Suppressor macrophage treated with lipopolysaccharide for 1 hour (primary cell): ENCODE measurements at places on chromosomes 11 and 22.
A peak's percentile ranks its signal among the peaks of the same experiment; 100 is the strongest.

DNA sequence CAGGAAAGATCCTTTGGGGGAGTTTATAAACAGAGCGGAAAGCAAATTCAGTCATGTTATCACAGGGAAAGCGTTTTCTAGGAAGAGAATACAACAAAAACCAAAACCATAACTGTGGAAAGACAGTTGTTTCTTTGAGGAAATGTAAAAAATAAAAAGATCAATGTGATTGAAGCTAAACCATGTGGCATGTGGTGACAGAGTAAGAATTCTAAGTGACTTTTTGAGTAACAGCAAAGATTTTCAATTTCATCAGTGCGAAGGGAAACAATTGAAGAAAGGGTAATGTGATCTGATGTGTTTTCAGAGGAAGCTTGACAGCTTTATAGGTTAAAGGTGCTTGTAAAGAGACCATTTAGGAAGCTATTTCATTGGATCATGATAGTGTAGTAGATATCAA lies 575.9 kb upstream of the CHORDC1 start:
- no peak for DNase-seq

GRCh38 chr22:20232781-20233180 lies 35.3 kb downstream of the RTN4R start:
- no peak for DNase-seq

DNA sequence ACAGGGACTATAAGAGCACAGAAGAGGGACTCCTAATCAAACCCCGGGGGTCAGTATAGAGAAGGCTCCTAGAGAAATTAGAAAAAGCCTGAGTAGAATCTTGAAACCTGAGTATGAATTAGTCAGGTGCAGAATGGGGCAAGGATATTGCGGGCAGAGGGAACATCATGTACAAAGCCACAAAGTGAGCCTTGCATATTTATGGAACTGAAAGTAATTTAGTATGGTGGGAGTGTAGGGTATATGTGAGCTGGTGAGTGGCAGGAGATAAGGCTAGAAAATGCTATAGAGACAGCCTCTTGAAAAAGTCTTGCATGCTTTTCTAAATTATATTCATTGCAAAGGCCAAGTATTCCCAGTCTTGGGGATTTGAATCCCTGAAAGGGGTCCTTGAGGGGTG lies 93.7 kb downstream of the STIM1 start:
- DNase-seq = no peak

- no peak for DNase-seq
Measured at GRCh38 chr22:50625131-50625567, 2.8 kb downstream of the ARSA start.

- DNase-seq = no peak
Measured at GRCh38 chr11:69364921-69365320, 71.0 kb downstream of the MYEOV start.

- no peak for DNase-seq
Measured at GRCh38 chr22:26134654-26135330, 34.5 kb upstream of the SEZ6L start.

DNA sequence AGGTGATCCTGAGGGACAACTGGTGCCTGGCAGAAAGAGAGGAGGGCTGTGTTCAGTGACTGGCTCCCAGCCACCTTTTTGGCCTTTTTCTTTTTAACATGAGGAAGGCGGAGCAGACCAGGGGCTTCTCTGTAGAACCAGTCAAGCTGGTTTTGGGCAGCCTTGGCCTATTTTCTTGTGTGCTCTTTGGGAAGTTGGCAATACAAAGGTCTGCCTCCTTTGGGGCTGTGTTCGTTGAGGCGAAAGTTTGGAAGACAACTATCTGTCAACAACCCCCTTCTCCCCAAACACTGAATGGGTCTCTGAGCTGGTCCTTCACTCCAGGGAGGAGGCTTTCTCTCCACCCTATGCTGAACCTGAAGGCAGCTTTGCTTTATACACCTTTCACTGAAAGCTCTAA lies 8.5 kb downstream of the MARK2 start:
- DNase-seq = no peak

DNA sequence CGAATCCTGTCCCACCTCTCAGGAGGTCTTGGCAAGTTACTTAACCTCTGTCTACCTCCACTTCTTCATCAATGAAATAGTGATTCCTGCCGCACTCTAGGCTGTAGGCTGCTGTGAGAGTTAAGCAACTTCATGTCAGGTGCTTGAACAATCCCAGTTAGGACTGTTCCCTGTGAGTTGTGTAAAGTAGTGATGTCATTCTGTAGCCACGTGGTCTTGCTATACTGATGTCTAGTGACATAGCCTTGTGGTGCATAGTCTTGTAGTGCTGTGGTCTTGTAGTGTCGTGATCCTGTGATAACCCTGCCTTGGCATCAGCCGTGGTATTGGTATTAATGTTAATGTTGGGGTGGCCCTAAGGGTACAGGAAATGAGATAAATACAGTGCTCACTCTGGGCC lies 30.3 kb upstream of the PRR5 start:
- peak; percentile 80 for DNase-seq

DNA sequence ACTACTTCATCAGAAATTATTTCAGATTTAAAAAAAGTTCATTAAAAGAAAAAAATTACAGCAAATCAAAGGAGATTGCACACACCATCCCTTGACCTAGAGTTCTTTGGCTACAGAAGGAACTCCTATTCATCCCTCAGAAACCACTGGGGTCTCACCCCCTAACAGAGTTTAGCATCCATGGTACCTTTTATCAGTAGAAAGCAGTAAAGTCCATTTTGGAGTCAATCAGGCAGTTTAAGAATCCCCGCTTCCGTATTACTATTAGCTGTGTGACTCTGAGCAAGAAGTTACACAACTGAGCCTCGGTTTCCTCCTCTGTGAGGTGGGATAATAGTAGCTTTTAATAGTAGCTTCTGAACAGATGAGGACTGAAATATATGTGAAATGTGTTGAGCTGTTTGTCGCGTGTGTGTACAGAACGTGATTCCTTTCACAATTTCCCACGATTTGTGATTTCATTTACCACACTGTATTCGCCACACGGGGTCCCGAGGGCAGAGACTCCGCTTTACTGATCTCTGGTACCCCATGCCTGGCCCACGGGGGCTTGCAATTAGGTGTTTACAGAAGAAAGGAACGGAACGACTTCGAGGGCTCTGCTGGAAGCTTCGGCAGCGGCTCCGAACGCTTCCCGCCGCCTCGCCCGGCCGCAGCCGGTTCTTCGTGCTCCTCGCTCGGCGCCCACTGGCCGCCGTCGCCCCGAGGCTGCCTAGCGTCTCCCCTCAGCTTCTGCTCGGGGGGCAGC lies 72.5 kb upstream of the ZBED5 start:
- peak; percentile 51 for DNase-seq

DNA sequence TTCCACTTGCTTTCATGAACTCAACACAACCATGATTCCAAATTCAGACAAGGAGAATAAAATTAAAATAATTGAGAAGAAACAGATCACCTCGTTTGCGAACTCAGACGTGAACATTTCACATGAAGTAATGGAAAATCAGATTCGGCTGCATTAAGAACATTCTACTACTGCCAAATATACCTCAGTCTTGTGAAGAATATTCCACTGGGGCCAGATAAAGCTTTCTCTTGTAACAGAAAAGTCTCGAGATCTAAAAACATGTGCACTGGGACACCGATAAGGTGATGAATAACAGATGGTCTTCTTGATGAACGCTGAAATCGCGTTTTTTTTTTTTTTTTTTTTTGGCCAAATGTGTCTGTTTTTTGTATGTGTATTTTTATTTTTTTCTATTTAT lies 761.1 kb downstream of the BRD1 start:
- no peak for DNase-seq

DNA sequence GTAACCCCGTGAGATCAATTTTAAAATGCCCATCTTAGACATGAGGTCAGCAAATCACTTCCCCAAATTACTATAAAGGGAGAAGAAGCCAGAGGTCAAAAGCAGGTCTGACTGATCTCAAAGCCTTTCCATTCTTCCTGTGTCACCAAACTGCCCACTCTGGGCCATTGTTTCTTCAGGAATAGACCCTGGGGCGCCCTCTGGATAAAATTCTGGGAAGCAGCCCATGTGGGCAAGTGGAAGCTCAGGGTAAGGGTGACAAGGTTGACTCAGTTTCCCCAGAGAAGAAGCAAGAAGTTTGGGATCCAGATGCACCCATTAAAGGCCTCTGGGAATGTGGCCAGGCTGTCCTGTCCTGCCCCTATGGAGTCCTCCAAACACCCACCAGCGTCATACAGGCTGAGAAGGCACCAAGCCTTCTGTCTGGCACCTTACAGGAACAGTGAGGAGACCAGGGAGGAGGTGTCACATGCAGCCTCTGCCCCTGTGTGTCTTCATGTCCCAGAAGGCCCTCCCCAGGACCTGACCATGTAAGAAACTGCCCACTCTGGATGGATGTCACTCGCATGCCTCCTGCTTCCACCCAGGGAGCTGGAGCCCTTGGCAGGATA lies 50.1 kb downstream of the CHST1 start:
- no peak for DNase-seq

GRCh38 chr22:45717789-45718188 lies 46.2 kb downstream of the ATXN10 start:
- DNase-seq = no peak

GRCh38 chr22:50171319-50171964 lies 911 bp downstream of the PANX2 start:
- no peak for DNase-seq

- DNase-seq = no peak
Measured at GRCh38 chr11:88590361-88590760, 252.8 kb upstream of the CTSC start.

DNA sequence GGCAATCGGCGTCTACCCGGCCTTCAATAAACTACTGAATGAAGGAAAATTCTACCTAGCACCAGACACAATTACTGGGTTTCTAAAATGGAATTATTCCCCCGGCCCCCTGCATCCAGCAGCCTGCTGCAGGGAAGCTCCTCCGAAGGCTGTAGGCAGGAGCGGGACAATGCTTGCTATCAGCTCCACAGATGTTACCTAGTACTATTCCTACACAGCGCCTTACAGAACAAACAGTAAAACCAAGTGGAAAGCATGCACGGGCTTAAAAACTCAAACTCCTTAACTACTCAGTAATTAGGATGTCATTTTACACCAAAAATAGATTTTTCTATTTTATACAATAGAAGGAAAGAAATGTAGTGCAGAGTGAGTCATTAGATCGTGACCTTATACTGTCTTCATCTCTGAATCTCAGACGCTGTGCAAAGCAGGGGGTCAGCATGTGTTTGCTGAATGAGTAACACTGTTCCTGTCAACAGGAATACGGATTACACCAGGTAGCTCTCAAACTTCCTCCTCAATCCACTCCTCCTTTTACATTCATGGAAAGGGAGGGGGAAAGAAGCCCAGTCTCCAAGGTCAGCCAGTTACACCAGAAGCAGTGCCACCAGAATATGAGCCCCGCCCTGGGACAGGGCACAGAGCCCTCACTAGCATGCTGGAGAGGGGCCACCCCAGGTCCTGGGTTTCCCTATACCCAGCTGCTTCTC lies 74.9 kb downstream of the PACSIN2 start:
- no peak for DNase-seq

DNA sequence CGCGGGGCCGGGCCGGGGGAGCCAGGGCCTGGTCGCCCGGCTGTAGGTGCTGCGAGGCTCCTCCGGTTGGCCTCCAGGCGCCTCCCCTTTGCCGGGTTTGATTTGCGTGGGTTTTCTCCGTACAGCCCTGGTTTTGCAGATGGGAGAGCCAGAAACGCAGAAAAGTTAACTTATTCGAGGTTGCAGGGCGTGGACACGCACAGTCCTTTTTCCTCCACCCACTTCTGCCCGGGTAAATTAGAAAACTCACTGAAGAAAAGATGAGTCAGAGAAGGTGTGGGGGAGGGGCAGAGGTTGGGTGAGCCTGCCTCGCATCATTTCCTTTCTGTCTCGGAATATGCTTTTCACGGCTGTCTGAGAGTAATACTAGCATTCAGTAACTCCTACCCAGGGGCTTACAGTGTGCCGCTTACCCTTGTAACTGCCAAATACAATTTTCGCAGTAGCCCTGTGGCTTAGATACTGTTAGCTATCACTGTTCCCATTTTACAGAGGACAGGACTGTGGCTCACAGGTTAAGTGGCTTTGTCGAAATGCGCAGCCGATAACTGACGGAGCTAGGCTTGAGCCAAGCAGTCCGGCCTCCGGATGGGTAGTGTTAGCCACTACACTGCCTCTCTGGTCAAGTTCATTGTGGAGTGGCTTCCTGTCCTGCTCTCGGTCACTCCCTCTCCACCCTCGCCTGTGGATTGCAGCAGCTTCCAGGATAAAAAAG lies 812 bp downstream of the FADD start:
- DNase-seq = peak; percentile 93

GRCh38 chr11:46718155-46719019 lies 626 bp upstream of the F2 start:
- DNase-seq = no peak

DNA sequence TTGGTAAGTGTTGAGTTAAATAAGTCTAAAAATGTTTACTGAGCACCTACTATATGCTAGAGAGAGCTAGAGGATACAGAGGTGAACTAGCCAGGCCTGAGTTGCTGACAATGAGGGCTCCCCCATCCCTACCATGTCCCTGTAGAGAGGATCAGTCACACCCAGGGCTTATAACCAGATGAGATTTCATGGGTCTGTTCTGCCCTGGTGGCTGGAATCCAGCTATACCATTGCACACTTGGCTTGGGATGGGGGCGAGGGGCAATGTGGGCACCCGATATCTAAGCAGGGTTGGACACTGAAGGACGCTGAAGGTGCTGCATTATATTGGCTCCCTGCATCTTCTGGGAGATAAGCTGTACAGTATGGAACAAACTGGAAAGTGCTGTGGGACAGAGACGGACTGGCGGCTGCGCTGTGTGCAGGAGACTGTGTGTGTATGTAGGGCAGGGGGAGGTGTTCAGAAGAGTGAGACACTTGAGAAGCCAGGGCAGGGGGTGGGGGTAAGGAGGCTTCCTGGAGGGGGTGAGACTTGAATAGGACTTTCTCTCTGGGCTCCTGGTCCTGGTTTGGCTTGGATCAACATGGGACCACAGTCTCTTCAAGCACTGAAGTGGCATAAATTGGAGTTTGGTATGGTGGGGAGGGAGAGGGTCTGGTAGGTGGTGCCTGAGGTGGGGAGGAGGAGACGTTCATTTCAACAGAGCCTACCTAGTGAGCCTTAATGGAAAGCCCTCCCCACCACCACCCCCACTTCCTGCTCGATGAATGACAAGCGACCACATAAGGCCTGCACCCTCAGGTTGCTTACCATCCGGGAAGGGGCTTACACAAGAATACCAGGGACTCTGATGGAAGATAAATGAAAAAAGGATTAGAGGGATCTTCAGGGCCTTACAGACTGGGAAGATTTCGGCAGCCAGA lies 1.8 kb downstream of the CD82 start:
- DNase-seq = no peak

- DNase-seq = no peak
Measured at GRCh38 chr11:76838678-76839068, 22.0 kb upstream of the ACER3 start.

GRCh38 chr22:25545672-25546071 lies 18.8 kb upstream of the GRK3 start:
- peak; percentile 79 for DNase-seq

GRCh38 chr22:46054091-46055073 lies 77.4 kb upstream of the WNT7B start:
- peak; percentile 66 for DNase-seq
